SK-N-DZ (cell line): ENCODE measurements at places on chromosomes 16 and 17.

DNA sequence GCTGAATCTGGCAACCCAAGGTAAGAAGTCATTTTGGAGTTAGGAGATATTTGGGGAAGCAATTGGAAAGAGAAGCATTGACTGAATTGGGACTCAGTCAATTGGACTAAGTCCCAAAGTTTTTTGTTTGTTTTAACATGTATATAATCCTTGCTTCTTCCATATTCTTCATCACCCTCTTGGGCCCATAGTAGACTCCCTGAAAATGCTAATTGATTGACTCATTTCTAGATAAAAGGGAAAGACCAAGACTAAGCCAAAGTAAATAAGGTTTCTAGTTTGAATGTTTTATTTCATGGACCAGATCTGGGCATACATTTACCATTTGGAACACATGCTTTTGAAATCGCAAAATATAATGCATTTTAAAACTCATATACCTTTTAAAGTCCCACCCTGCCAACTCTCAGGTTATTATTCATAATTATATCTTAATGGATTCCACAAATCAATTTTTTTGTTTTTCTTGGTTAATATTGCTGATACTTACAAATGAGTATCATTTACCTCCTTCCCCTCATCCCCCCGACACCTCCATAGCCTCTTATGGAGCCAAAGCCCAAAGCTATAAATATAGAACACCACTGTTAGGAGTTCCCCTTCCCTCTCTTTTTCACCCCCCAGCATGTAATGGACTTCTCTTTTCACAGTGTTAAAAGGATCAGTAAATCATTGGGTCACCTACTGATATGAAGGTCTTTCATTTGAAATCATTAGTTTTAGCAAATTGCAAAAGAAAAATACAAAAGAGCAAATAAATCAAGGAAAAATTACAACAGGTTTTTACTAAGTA is 674.0 kb upstream of the SOX9 start:
- DNase-seq = no peak

- DNase-seq = no peak
Measured at GRCh38 chr17:38825762-38826247, 684 bp upstream of the CWC25 start.

DNA sequence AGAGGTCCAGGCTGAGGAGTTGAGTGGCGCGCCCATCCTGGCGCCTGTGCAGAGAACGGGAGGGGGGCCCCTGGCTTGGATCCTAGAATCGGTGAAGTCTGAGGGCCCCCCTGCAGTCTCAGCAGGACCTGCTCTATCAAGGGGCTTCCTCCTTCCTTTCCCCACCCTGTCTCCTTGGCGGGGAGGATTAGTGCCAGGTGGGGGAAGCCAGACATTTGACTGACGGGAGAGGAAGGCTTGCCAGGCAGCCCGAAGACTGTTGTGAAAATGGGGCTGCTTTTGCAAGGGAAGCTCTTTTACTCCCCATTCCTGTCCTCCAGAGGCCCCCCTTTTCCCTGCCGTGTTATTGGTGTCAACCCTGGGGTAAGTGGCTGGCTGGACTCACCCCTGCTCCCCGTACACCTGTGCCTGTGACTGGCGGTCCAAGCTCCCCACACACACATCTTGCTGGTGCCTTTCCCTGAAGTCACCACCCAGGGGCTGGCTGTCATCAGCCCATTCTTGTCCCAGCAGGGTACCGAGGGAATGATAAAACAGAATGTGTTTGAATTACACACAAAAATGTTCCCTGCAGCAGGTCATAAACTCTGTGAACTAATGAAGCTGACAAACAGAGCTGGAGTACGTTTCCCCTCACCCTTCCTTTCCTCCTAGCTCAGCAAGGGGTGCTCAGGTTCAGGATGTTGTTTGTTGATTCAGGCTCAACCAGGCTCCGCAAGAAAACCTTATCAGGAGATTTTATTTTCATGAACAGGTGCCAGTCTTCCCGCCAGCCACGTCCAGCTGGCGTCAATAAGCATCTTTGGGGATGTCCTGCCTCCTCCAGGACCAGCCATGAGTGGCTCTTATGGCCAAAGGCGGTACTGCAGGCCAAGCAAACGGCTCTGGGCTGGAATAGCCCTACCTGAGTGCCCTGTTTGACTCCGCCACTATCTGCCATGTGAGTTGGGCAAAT is 4.4 kb upstream of the ARMC7 start:
- peak; percentile 80 for DNase-seq

DNA sequence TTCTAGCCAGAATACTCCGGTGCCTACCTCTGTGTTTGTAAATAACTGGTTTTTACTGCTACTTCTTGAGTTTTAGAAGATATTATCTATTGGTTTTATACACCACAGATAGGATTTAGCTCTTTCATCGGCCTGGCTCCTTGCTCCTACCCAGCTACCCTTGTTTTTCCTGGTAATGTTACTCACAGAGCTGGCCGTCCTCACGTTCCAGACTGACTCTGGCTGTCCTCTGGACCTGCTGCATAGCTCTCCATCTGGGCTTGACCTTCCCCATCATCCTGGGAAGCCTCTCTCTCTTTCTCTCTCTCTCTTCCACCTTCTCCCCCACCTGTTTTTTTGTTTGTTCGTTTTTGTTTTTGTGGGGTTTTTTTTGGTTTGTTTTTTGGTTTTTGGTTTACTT is 51.5 kb downstream of the MPRIP start:
- DNase-seq = no peak

- peak; percentile 77 for DNase-seq
Measured at GRCh38 chr17:71180801-71181385, 939.9 kb upstream of the SOX9 start.

GRCh38 chr17:602436-602835 is 112.2 kb downstream of the VPS53 start:
- DNase-seq = no peak

GRCh38 chr16:52812678-52813556 is 239.8 kb downstream of the CHD9NB start:
- DNase-seq = no peak

DNA sequence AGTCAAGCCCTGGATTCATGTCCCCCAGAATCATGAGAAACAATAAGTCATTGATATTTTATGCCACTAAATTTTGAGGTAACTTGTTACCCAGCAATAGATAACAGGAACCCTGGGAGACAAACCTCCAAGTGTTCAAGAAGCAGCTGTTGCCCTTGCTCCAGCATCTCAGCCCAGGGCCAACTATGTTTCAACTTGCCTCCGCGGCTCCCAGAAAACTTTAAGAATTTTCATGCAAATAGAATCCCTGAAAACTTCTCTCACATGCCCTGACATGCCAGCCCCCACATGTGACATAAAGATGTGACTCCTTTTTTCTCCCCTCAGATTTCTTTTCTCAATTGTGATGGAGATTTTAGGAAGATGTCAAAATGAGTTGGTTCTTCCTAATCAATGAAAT is 22.8 kb downstream of the LYRM9 start:
- no peak for DNase-seq

DNA sequence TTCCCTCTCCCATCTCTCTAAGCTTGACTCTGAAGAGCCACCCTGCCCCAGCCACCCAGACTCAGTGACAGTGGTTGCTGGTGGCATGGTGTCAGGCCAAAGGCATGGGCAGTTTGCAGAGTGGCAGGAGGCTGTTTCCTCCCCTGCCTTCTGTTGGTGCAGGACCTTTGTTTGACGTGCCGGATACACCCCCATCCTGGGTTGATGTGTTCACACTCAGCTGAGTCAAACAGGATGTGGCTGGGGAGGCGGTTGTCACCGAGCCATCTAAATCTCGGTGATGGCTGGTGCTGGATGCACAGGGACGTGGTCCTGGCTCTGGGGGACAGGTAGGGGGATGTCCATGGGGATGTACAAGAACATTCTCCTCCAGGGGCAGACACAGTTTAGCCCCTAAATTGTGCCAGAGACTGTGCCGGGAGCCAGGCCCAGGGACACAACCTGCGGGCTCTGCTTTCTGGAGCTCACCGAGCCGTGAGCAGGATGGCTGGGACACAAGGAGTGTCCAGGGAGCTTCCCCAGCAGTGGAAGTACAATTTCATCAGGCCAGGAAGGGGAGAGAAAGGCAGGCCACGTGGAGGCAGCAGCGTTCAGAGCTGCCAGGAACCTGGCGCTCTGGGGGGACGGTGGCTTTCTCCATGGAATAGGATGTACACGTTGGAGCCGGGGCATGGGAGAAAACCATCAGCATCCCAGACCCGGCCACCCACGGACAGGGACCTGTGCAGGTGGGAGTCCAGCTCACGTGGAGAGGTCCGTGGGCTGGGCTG is 264.2 kb downstream of the SEC14L1 start:
- no peak for DNase-seq

DNA sequence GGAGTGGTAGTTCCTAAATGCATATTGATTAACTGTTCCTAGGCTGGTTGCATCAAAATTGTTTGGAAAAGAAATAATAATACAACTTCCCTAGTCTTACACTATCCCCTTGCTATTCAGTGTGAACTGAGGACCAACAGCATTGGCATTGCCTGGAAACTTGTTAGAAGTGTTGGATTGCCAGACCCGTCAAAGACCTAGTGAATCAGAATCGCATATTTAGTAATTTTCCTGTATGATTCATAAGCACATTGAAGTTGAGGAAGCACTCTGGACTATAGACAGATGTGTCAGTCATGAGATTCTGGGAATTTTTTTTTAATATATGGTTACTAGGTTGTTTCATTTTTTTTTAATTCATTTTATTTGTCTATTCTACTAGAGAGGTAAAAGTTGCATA is 34.7 kb upstream of the KCNJ16 start:
- no peak for DNase-seq

- DNase-seq = no peak
Measured at GRCh38 chr16:81632392-81633146, 146.5 kb upstream of the PLCG2 start.

DNA sequence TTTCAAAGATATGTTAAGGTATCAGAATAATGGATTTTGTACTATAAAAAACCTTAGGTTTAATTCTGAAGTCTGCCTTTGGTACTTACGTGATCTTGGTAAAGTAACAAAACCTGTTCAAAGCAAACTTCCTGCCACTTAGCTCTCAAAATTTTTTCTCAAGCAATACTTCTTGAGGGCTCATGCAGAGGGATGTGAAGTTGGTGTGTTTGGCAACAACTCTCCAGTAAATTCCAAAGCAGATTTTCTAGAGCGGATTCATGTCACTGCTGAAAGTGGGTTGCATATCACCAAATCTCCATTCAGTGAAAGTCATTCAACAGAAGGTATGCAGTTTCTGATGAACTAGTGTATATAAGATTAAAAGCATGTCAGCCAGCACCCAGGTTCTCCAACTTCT is 856.7 kb downstream of the CDH8 start:
- no peak for DNase-seq

DNA sequence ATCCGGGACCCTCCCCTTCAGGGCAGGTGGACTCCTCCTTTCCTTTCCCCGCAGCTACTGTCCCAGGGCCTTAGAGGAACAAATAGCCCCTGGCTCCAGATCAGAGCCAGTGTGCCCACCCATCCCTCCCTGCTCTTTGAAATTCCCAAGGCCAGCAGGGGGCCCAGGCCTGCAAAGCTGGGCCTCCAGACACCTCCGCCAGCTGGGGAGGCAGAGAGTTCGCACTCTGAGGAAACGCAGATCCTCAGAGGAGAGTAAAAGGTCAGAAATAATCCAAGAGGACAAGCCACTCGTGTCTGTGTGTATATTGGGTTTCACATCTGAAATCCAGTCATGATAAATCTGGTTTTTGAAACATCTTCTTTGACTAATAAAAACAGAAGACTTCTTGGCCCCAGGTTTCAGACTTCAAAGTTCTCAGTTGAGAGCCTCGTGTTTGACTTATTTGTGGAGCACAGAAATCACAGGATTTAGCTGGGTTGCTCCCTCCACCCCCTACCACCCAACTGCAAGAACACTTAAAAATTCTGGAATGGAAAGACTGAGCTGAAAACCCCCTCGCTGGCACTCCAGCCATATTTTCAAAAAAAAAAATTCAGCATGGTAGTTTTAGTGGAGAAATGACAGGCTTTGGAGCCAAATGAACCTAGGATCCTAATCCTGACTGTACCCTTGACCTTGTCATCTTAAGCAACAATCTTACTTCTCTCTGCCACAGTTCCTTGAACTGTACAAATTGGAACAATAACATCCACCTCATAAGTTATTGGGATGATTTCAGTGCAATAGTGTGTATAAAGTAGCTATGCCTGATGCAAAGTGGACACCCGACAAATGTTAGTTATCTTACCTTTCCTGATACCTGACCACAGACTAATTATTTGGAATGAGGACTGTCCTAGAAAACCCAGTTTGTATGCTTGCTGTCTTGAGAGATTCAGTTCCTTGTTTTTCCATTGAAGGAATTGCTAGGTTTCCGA is 44.5 kb upstream of the TBX2 start:
- peak; percentile 72 for DNase-seq
